Stimulated activated CD4-positive, alpha-beta T cell treated with anti-CD3 and anti-CD28 coated beads, TNF-alpha, amount 100 ng/mL, for 24 hours (primary cell): ENCODE measurements at places on chromosomes 11 and 22.

DNA sequence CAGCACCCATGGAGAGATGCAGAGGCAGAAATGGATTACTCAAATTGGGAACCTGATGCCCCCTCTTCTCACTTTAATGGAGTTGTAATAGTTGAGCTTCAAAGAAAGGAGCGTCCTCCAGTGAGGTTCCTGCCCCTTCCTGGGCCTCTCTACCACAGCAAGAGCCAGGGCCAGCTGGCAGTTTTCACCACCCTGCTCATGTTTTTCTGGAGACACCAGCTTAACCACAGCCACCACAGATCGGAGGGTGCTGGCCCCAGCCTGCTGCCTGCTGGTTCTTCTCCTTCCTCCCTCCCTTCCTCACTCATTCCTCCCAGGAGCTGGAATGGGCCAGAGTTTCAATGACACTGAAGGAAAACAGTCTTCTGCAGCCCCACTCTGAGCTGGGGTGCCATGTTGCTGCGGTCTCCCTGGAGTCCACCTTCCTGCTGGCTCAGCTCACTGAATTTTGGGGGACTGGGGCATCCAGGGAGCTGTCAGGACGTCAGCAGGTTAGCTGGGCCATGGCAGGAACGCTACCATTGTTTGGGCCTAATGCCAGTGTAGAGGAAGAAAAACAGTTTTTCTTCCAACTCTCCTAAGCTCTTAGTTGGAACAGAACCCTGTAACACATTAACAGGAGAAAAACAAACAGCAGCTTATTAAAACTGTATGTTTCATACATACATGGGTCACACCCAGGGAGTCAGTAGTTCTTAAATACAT is 57.7 kb downstream of the TRAF6 start:
- DNase-seq, result no peak

GRCh38 chr11:108922241-108922640 is 257.4 kb downstream of the DDX10 start:
- DNase-seq, result no peak

GRCh38 chr11:112614605-112615004 is 346.6 kb upstream of the NCAM1 start:
- DNase-seq, result no peak

- DNase-seq, result no peak
Measured at GRCh38 chr11:720642-721246, 14.7 kb downstream of the EPS8L2 start.

GRCh38 chr11:28274216-28274615 is 166.0 kb downstream of the METTL15 start:
- no peak for DNase-seq

DNA sequence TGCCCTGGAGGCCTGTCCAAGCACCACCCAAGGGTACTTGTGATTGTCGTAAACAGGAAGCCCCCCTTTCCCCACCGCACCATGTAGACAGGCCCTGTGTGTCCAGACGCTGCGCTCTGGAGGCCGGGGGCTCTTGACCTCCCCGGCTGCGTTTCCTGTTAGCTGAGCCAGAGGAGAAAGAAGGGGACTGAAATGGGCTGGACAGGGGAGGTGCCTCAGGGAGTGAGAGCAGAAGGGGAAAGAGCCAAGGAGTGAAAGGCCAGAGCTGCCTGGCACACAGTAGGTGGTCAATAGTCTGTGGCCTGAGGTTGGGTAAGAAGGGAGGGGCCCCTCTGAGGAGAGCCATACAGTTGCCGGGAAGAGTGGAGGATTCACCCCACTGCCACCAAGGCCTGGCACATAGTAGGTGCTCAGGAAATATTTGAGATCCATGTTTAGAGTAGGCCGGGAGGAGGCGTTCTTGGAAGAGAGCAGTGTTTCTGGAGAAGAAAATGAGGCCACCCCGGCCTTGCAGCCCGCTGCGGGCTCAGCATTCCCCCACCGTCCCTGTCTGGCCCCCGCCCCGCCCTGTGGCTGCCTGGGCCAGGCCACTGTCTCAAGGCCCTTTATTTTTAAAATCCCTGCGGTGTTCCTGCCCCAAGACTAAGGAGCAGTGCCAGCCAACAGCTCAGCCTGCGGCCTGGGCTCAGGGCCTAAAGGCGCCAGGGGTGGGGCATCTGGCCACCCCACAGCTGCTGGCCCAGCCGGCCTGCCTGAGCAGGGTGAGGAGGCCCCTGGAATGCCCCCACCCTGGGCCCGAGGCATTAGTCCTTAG is 13.6 kb upstream of the CDC42EP1 start:
- no peak for DNase-seq
